ENCODE measurements at places on chromosomes 13 and 19.
A peak's percentile ranks its signal among the peaks of the same experiment; 100 is the strongest.

- peak; percentile 39 for DNase-seq
These were observed 7.7 kb downstream of the ATP4B start for GRCh38 chr13:113650275-113650674.

DNA sequence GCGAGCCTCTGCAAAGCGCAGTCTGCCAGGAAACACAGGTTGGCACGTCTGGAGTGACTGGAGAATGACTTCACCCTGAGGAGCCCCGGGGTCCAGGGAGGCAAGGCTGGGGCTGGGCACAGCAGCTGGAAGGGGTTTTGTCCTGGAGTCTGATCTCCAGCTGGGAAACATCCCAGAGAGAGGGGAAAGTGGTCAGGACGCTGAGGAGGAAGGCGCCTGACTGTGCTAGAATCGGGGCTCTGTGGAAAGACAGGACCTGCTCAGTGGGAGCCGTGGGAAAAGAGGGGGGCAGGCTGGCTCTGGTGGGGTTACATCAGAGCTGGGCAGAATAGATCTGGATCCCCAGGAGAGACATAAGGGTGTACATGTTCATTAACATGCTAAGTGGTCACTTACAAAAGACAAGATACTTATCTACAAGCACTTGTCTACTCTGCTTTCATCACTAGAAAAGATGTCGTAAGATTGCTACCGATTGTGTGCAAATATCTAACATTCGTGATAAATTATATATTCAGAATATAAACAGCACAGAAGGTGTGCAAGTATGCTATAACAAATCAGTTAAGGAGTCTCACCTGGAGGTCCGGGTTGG is 106.6 kb downstream of the COL4A1 start:
- no peak for DNase-seq

DNA sequence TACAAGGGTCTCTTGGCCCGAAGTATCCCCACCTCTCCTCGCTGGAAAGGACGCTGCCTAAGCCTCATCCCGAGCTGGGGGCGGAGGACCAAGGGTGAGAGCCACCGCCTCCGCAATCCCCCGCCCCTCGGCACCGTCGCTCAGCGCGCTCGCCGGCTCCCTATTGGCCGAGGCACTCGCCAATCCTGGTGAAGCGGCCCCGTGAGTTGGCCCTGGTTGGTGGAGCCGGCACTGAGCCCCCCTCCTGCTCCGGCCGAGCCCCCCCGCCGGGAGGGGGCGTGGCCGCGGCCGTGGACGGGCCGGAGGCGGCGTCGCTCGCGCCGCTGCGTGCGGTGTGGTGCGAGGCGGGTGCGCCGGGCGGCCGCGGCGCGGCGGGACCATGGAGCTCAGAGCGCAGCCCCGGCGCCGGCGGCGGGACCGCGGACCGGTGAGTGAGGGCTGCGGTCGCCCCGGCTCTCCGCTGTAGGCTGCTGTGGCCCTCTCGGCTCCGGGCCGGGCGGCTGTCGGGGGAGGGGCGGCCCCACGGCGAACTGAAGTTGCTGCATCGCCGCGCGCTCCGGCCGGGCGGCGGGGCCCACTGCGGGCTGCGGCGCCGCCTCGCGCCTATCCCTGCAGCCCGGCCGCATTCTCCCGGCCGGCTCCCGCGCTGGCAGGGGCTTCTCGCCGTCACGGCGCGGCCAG is at the start of gene WASF3:
WASF3 (plus strand) TSS at position 291 of the 681 bp plus-strand sequence. CDS start 84,588 bp downstream, outside the sequence.
- peak; percentile 97 for DNase-seq

DNA sequence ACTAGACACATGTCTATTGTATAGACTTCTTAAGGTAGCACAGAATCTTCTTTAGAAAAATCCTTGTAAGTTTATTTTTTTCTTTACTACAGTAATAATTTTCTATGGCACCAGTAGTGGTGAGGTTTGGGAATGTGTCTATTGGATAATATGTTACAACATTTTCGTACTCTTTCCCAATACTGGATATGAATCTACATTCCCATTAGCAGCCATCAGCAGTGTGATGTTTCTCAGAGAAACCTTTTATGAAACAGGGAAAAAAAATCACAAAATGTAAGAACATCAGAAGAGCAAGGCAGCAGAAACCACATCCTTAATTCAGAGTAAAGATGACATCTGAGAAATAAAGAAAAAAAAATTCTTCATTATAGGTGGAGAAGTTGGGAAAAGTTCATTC is 83.3 kb downstream of the POSTN start:
- DNase-seq, result no peak

DNA sequence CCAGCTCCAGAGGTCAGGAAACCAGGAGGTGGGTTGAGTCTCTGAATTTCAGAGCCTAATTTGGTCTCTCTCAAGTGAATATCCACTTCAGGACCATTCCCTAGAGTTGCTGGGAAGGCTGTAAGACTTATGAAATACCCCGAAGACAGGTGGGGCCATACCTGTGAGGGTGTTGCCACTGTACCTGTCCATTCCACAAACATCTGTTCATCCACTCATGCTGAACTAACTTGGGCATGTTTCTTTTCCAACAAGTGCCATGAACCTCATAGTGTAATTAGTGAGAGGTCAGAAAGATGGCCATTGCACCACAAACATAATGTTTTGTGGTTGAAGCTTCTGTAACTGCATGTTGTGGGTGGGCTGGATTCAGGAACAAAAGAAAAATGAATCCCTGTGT is 7.8 kb downstream of the ILF3 start:
- DNase-seq, result no peak

DNA sequence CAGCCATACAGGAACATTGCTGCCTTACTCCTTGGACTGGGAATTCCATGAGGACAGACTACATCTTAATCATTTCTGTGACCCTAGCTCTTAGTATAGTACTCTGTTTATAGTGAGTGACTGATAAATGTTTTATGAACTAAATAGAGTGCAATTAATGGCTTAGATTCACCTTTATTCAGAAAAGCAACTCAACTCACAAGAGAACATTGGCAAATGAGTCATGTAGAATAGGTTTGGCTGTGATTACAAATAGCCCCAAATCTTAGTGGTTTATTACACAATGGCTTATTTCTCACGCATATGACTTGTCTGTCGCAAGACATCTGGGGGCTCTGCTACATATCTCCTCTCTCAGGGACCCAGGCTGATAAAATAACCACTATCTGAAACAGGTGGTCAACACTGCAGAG is 121.6 kb upstream of the KL start:
- no peak for DNase-seq

GRCh38 chr13:94947965-94948371 is 235.6 kb upstream of the SOX21 start:
- DNase-seq, result no peak

GRCh38 chr13:102817907-102818306 is 19.0 kb downstream of the BIVM start:
- no peak for DNase-seq

DNA sequence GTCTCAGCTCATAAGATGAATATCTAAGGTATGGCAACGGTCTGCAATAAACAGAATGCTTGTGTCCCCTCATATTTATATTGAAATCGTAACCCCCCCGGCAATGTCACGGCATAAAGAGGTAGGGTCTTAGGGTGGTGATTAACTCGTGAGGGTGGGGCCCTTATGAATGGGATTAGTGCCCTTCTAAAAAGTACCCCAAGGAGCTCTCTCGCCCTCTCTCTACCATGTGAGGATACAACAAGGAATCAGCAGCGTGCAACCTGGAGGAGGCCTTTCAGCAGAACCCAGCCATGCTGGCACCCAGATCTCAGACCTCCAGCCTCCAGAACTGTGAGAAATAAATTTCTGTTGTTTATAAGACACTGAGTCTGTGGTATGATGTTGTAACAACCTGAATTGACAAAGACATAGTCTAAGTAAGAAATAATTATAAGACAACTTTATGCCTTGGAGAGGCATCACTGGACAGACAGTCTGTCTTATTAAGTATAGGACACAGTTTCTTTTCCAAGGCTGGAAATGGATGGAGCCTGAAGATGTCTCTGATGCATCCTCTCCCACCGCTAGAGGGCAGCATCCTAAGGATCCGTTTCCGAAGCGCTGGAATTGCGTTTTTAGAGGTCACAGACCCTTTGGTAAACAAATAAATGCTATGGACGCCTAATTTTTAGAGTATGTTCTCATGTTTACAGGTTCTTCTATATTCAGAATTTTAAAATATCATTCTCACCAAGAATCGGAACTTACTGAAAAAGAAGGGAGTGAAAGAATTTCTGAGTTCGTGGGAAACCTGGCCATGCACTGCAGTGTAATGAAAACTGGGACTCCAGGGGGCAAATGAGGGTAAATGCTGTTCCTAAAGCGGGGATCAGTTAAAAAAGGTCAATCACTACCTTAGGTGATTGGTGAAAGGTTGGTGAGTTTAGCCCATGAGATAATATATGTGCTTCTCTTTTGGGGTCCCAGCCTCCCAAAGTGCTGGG is 13.3 kb upstream of the LEUTX start:
- no peak for DNase-seq

GRCh38 chr19:661427-662196 is 1.4 kb downstream of the RNF126 start:
- no peak for DNase-seq

- DNase-seq, result no peak
These were observed 271.1 kb upstream of the MAB21L1 start for GRCh38 chr13:35747594-35747993.

GRCh38 chr13:69591437-69591836 is 516.2 kb upstream of the ATXN8OS start:
- DNase-seq, result no peak

- DNase-seq, result no peak
These were observed 7.8 kb downstream of the EBPL start for GRCh38 chr13:49683489-49683888.

DNA sequence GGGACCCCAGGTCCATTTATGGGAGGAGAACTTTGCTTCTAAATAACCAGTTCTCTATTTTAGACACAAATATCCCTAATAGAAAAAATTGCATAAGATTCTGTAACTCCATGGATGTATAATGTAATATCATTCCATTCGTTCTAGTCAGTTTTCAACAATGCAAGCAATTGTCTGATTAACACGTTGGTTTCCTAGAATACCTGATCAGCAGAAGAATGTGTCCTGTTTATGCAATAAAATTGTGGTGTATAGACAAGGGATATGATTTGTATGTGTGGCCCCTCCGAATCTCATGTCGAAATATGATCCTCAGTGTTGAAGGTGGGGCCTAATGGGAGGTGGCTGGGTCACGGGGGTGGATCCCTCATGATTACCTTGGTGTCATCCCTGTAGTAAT is 62.1 kb downstream of the RUBCNL start:
- no peak for DNase-seq

DNA sequence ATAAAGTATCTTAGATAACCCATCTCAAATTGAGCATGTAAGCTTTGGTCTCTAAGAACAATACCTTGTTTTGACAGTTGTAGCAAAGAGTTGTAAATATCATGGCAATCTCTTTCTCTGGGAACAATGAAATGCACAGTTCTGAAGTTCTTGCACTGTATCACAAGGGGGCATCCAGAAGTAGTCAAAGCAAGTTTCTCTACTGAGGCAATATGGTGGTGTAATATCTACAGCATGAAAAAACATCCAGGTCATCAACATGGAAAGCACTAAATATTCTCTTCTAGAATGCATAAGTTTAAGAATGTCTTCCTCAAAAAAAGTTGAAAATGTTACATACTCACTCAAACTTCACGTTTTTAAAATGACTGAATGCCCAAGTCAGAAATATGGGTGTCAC is 19.6 kb downstream of the MTMR6 start:
- DNase-seq, result no peak

DNA sequence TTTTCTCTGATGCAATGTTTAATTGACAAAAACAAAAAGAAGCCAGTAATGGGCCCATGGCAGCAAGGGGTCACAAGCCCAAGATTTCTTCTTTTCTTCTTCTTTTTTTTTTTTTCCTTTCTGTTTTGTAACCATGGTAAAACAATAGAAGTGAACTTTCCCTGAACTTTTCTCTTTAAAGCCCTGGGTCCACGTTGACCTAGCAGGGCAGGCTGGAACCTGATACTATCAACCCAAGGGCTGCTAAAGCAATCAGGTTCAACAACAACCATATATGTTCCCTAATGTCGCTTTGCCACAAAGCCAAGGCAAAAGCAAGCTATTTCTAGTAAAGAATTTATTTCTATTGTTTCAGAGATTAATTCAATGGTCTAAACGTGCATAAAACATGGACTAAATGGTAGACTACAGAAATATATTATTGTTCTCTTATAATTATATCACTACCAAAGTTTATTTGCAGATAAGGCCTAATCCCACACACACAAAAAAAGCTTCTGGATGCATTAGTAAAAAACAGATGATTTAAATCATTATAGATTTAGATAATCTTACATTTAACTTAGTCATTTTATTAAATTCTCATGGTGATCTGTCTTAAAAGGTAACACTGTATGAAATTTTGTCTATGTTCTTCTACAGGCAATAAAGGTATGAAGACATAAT is 153.9 kb downstream of the DACH1 start:
- DNase-seq, result no peak

DNA sequence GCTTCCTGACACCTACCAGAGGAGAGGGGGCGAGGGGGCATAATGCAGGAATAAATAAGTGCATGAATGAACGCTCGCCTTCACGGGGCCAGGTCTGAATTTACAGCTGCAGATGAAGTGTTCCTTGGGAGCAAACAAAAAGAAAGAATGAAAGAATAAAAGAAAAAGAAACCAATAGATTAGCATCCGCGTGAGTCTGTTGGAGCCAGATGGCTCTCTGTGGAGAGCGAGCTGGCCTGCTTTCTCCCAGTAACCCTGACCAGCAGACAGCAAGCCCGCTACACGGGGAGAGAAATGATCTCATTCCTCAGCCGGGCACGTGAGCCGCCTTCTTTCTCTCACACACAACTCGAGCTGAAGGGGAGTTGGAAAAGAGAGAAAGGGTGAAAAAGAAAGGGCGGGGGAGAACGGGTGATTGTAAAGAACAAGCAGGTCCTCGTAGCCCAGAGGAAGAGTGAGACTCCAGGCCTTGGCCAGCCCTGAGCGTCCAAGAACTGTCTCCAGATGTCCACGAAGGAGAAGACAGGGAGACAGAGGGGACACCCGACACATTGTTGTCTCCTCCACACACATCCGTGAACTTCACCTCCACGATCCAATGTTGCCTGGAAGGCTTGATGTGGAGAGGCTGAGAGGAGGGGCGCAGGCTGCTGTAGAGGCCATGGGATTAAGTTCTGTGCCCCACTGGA is 81.4 kb downstream of the RNASEH2B start:
- DNase-seq, result no peak

- DNase-seq, result no peak
These were observed 915.2 kb downstream of the PCDH9 start for GRCh38 chr13:66314911-66315310.

DNA sequence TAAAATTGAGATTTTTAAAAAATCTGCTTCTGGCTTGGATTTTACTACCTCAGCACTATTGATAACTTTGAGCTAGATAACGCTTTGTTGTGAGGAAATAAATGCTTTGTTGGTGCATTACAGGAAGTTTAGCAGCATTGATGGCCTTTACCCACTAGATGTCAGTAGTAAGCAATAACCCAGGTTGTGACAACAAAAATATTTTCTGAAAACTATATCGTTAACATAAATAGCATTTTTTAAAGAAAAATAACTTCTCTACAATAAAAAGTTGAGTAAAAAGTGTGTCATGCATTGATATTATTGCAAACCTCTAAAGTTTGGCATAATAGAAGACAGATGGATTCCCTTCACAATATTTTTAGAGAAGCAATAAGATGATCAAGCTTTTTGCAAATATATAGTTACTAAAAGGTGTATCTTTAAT is 1246.5 kb downstream of the UQCRFS1 start:
- DNase-seq, result no peak
